ENCODE measurements at places on chromosomes 4 and X.

DNA sequence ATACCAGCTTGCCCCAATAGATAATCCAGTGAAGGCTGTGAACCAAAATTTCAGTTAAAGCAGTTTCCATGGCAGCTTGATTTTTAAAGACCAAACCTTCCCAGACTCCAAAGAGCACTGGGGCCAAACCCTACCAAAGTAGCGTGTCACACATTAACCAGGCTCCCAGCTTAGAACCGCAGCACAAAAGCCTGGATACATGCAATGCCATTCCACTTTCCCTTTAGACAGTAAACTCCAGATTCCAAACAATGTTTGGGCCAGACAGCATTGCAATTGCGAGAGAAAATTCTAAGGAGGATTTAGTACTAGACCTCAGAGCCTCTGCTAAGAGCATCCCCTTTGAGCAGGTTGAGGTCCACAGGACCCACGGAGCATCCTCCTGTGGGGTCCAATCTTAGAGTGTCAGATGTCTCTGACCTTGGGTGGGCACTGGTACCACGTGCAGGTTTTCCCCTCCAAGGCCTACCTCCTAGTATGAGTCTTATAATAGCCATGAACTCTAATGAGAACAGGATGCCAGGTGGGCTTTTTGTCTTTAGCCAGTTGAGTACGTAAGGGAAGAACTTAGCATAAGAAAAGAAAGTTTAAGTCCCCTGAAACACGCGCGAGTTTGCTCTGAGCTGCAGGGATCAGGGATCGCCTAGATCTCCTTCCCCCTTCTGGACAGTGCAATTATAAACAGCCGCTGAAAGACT is 38.8 kb downstream of the MGARP start:
- no peak for DNase-seq

GRCh38 chrX:71871367-71871766 is 39.3 kb upstream of the NHSL2 start:
- no peak for DNase-seq

DNA sequence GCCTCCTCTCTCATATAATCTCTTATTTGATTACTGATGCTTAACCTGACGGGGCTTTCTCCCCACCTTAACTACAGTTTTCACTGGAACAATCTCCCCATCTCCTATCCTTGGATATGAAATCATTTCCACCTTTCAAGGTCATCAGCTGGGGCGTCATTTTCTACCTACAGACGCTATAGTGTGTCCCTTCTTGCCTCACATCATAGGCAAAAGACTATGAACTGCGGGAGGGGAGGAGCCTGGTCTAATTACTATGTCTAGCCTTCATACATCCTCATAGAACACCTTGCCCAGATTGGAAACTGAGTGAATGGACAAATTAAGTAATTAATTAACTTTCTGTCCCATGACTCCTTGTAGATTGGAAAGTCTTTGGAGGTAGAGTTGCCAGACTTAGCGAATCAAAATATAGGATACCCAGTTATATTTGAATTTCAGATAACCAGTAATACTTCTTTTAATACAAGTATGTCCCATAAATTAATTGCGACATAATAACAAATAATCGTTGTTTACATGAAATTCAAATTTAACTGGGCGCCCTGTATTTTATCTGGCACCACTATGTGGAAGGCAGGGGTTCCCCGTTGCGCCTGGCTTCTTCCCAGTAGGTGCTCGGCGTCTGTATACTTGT is 752 bp upstream of the ATP6AP2 start:
- DNase-seq, result no peak

GRCh38 chr4:182653596-182653995 is 263.6 kb downstream of the DCTD start:
- no peak for DNase-seq

- DNase-seq, result no peak
Observed at GRCh38 chrX:78673246-78673645, 14.1 kb upstream of the RTL3 start.

DNA sequence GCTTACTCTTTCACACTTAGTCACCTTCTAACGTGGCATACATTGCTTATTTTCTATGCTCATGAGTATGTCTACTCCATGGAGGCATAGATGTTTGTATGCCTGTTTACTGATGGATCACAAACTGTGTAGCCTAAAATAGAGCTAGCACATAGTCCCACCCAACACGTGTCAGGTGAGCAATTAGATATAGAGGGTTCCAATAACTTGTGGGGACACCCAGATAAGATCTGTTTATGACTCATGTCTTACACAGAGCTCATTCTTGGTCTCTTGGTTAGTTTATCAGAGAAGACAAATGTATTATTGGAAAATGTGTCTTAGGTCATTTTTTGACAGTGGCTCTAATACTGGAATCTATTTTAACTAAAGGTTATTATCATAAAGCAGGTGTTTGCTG is 6.8 kb downstream of the ZFP42 start:
- DNase-seq, result no peak

- no peak for DNase-seq
Observed at GRCh38 chr4:53931461-53931961, 132.9 kb downstream of the CHIC2 start.

GRCh38 chr4:74805601-74806000 is 11.3 kb upstream of the BTC start:
- no peak for DNase-seq

- no peak for DNase-seq
Observed at GRCh38 chrX:30620125-30620524, 33.1 kb upstream of the GK start.

- no peak for DNase-seq
Observed at GRCh38 chr4:94488670-94489069, 36.9 kb downstream of the PDLIM5 start.

DNA sequence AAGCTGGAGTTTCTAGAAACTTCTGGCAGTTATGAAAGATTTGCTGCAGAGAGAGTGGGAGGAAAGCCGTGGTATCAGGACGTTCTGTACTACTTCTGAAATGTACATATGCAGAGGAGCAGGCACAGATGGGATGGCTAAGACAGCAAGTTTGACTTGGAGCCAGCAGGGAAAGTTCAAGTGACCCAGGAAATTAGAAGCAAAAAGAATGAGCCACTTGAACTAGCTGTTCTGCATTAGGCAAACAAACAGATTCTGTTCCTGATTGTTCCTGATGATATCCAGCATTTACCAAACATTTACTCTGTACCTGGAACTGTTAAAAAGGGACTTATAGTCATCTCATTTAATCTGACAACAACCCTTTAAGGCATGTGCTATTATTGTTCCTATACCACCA is 41.4 kb upstream of the CXCL13 start:
- no peak for DNase-seq

DNA sequence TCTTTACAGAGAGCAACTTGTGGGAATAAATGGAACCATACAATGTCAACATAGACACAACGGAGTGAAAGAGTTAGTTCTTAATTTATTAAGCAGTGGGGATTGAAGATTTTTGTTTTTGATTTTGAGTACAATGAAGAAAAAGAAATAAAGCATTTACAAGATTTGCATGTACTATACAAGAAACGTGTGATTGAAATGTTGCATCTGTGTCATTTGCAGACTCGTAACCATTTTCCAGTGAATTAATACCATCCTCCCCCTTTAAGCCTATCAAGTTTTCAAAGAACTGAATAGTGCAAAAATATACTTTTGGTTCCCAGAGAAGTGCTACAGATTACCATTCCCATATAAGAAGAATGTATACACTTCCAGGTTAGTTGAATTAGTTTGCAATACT is 8.6 kb upstream of the KDR start:
- DNase-seq, result no peak

DNA sequence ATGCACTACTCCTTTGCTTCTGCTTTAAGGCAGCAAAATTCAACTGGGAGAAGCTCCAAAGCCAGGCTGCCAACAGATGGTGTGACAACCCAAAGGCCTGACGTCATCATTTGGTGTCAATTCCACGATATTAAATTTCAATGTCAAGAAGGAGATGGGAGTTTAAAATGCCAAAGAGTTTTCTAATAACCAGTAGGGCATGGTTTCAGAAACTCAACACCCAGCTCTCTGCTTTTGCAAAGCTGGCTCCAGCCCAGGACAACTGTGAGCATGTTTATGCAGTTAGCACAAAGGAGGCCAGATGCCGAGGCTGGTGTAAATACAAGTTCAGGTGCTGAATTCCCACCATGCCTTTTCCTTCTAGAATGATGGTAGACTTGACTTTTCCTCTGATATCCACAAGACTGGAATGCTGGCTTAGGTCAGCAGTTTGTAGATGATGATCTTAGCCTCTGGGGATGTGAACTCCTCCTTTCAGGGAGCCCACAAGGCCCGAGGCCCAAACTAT is 67.3 kb downstream of the AFAP1 start:
- DNase-seq, result no peak

- DNase-seq, result no peak
Observed at GRCh38 chr4:90127223-90127705, at the start of gene CCSER1. TSS of gene CCSER1 (plus strand) at chr4:90127394.

GRCh38 chr4:166846939-166847338 is 387.4 kb downstream of the SPOCK3 start:
- no peak for DNase-seq

DNA sequence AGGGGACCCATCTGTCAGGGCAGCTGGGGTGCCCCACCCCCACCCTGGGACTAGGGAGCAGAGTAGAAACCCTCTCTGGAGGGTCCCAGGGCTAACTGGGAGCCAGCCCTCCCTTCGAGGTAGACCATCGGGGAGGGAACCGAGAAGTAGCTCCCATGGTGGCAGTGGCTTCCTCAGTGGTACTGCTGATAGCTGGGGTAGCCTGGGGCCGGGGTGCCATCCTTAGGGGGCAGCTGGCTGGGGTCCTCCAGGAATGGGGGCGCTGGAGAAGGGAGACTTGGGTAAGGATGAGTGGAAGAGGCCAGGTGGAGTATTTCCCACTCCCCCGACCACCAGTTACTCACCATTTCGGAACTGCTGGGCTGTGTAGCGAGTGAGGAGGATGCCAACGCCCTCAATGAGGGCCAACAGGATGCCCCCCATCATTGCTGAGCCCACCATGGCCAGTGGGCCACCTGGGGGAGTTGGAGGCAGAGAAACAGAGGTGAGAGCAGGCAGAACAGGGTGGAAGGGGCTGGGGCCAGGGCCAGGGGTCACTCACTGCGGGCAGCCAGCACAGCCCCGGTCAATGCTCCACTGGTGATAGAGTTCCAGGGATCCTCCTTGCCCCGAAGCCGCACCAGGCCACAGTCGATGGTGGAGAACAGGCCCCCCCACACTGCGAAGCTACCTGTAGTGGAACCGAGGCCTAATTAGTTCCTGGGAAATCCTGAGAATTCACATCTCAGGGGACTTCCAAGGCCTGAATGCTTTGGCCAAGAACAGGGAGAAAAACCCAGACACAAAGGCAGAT is 3.8 kb downstream of the TIMM17B start:
- no peak for DNase-seq

- DNase-seq, result no peak
Observed at GRCh38 chr4:179437962-179438361, 1995.7 kb upstream of the AGA start.

DNA sequence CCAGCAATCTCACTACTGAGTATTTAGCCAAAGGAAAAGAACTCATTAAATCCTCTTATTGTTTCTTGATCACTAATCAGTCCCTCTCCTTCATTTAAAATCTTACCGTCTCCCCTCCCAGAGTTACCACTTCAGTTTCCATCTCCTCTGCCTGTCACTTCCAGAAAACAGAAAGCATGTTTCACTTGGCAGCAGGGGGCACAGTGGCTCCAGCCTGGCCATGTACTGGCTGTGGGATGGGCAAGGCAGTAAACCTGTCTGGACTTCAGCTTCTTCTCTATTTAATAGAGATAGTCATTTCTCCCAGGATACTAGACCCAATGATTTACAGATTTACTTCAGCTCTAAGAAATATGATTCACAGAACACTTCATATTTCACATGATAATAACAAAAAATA is 63.2 kb downstream of the CD40LG start:
- no peak for DNase-seq
